Naive thymus-derived CD8-positive, alpha-beta T cell (primary cell): ENCODE measurements at places on chromosomes 2 and 18.

DNA sequence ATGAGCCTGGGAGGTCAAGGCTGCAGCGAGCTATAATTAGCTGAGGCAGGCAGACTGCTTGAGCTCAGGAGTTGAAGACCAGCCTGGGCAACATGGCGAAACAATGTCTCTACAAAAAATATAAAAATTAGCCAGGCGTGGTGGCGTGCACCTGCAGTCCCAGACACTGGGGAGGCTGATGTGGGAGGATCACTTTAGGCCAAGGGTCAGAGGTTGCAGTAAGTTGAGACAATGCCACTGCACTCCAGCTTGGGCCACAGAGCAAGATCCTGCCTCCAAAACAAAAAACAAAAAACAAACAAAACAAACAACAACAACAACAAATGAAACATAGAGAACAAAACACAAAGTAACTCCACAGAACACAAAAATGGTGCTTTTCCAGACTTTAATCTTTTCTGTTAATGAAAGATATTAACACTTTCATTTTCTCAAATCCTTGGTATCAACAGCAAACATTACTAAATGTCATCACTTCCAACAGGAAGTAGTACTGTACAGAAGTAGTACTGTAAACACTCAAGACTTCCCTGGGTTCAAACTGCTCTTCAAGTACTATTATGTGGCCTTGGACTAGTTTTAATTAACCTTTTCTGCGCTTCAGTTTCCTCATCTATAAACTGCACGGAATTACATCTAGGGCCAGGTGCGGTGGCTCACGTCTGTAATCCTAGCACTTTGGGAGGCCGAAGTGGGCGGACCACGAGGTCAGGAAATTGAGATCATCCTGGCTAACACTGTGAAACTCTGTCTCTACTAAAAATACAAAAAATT, 27.9 kb downstream of the PUM2 start:
- DNase-seq: no peak

DNA sequence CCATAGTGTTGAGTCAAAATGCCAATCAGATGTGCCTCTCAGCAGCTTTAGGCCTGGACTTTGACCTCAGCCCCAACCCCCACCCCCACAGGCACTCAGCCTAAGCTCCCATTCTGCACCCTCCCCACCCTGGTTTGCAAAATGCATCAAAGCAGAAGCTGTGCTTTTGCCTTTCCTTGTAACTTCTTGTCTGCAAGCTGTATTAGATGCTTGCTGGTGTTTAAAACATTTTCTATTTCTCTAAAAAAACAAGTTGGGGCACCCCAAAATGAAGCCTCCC, 26.6 kb upstream of the STEAP3 start:
- no peak for DNase-seq

DNA sequence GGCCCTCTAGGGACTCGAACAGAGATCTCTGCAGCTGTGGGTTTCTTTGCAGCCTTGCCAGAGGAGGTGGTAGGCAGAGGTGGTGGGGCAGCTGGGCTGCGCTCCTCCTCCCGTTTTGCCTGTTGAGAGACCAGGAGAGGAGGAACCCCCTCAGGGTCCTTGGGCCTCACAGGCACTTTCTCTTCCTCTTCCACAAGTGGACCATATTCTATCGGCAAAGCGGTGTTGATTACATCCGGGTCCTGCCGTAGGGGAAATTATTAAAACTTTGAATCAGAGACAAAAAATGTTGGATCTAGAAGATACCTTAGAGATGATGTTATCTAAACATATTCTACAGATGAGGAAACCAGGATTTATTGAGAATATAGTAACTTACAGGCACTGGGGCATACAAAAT, 78.5 kb downstream of the CLIP4 start:
- DNase-seq: no peak

DNA sequence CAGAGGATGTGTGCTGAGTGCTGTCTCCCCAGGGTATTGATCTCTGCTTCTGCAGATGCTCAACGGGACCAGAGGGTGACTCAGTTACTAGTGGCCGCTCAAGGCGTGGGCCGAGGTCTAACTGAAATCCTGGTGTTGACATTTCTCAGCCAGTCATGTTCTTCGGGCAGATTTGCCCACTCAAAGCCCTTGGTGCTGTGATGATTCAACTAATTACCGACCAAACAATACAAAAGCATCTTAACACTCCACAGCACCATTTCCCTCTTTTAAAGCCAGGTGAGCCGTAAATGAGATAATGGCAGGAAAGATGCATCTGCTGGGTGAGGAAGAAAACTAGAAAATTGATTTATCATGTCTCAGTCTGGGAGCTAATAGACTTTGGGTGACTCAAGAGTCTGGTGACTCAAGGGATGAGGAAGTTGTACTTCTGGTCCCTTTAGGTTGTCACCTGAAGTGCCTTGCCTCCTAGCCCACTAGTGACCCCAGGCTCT, 32.7 kb upstream of the PRLH start:
- no peak for DNase-seq

DNA sequence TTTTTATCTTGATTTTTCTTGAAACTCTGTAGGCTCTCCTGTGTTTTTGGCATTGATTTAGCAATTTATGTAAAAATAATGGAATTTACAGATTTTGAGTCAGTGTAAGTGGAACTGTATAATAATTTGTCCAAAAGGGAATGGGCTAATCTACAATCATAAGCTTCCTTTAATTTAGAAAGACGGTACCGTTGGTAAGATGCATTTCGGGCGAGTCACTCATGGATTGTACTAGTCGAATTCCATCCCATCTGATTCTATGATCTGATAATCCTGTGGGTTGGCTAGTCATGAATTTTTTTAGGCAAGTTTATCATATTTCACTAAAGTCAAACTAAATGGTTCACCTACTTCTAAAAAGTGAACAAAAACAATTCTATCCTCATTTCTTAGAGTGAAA, 133.4 kb downstream of the ZNF407 start:
- DNase-seq: no peak

GRCh38 chr2:55620123-55620779, 2.8 kb upstream of the PPP4R3B start:
- DNase-seq: no peak

DNA sequence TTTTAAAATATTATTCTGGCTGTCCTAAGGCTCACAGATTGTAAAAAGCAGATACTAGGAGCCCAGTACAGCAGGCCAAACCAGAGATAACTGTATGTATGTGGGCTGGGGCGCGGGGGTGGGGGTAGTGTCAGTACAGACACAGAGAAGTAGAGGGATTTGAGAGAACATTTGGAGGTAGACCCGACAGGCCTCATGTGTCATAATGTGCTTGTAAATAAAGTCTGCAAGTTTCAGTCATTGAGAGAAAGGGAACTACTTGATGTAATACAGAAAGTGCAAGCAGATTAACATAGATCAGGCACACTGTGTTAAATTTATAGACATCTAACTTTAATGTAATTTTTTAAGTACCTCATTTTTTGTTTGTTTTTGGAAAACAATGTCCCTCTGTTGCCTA, 7.4 kb upstream of the POLI start:
- DNase-seq: no peak

DNA sequence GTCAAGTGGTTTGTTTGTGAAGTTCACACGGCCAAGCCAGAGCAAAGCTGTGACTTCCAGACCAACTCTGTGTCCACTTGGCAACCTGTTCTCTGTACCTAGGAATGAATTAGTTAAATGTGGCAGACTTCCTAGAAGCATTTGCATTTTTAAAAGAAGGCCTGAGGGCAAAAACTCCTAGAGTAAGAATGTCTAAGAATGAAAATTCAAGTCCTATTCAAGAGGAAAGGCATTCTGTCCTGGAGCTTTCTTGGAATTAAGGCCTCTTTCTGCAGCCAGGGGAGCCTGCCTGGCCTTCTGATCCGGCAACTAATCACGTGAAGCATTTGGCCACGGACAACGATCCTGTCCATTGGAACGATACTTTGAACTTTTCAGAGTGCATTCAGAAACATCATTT, 155.0 kb downstream of the SETBP1 start:
- no peak for DNase-seq

DNA sequence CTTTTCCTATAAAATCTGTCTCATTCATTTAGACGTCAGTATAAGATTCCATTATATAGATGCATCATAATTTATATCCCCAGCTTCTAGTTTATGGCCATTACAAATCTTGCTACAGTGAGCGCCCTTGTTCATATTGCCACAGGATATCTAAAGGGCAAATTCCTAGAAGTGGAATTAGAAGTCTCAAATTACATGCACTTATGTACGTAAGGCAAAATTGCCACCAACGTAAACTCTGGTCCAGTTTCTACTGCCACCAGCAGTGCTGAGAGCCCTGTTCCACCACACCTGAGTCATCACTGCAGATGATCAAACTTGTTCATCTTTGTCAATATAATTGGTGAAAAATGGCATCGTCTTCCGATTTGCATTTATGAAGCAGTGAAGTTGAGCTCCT, 90.9 kb upstream of the ID2 start:
- DNase-seq: no peak

DNA sequence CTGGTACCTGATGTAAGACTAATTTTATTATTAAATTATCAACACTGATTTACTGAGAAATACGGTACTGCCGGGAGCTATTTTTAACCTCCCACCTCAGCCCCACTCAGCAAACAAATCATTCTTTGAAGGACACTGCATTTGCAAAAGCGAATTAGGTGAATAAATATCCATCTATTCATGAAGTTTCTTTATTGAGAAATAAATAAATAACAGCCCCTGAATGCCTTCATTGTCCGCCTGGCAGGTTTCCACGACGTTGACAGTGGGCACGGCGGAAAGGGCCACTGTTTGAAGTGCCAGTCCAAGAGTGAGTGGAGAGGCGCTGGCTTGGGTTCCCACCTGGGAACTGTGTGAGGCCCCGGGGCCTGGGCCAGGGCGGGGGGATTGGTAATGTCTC, 15.7 kb downstream of the C1QL2 start:
- no peak for DNase-seq

GRCh38 chr2:187774551-187775071, 220.4 kb upstream of the TFPI start:
- no peak for DNase-seq

GRCh38 chr2:105778080-105778607, 33.4 kb downstream of the NCK2 start:
- DNase-seq: no peak

DNA sequence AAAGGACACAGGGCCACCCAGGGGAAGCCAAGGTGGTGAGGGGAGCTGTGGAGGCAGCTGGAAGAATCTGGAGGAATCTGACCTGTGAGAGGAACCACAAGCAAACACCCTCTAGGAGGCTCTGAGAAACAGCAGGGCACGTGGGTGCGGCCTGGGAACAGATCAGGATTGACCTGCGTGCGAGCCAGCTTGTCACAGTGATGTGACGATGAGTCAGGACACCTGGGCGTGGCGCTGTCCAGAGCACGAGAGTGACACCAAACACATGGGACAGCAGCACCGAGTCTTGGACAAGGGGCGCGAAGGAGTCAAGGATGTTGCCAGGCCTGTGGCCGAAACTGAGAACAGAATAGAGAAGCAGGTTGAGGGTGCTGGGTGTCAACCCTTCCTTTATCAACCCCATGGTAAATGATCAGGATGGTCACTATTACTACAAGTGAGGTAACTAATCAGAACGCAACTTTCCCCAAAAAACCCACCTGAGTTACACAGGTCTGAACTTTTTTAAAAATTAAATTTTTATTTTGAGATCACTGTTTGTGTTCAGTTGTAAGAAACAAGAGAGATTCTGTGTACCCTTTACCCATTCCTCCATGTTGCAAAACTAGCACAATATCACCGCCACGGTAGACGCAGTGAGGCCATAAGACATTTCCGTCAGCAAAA, 637 bp upstream of the SFT2D3 start:
- no peak for DNase-seq
